NCI-H1417 treated with DMSO at 0.1 percent for 48 hours (cell line): ENCODE measurements at places on chromosomes 6 and 20.

DNA sequence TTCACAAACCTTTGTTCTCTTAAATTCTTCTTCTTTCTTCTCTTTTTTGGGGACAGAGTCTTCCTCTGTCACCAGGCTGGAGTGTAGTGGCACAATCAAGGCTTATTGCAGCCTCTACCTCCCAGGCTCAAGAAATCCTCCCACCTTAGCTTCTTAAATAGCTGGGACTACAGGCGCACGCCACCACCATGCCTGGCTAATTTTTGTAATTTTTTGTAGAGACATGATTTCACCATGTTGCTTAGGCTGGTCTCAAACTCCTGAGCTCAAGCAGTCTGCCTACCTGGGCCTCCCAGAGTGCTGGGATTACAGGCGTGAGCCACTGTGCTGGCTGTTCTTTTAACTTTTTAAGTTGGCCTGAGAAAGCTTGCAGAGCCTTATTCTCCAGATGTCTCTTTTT, 48.0 kb downstream of the NCOA3 start:
- no peak for DNase-seq

- no peak for DNase-seq
These were observed 369.2 kb downstream of the PAX1 start for GRCh38 chr20:22074635-22075034.

GRCh38 chr6:16292942-16293341, 54.6 kb downstream of the GMPR start:
- peak; percentile 2 for DNase-seq

DNA sequence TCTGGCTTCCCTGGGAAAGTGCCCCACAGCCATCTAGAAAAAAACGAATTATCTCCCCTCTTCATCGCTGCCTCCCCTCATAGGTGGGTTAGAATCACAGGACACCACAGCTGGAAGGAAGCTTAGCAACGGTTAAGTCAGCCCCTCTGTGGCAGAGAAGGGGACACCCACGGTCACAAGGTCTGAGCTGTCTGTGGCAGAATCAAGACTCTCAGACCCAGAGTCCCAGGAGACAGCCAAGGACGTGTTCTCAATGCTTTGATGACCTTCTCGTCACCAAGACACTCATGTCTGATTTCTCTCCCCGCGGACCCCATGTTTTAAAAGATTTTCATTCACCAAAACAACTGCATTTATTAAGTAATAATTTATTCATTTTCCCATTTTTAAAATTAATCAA, 221.5 kb downstream of the NRN1 start:
- no peak for DNase-seq

DNA sequence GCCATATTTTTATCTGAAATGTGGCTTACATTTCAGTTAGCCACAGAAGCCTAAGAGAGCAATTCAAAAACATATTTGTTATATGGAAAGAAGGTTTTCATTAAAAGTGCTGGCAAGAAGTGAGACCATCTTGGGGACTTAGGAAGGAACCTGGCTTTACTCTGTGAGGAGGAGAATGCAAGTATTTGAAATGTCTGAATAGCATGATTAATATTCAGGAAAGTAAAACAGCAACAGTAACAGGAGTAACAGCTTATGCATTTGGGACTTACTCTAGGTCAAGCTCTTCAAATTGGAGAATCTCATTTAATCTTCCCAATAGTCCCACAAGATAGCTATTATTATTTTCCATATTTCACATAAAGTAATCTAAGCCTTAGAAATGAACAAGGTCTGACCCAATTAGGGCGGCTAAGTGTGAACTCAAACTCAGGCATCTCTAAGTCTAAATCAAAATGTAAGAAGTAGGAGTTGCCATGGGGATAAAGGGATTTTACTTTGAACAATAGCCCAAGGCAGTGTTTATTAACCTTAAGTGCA, 816.5 kb downstream of the BCKDHB start:
- no peak for DNase-seq

DNA sequence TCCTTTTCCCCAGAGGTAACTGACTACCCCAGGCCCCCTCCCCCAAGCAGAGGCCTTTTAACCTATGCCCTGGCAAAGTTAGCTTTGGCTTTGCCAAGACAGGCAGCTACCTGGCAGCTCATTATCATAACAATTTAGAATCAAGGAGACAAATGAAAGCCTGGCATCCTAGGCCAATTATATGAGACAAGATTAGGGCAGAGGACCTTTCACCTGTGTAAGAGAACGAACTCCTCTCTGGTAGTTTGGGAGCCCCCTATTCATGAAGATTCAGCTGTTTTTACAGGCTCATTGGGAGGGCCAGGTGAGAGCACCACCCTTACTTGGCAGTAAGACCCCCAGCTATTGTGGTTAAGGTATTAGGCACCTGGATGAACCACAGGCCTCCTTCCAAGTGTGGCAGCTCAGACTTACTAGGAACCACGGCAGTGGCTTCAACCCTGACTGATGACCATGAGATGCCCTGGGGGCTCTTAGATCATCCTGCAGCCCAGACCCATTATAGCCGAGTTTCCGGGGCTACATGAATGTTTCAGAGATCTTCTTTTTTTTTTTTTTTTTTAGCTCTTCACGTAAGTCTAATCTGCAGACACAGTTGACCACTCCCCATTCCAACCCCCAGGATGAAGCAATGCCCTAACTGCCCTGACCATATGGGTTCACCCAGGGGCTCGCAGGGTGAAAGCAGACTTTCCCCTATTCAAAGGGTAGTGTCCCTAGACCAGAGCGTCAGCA, 56.2 kb downstream of the RAB44 start:
- no peak for DNase-seq

DNA sequence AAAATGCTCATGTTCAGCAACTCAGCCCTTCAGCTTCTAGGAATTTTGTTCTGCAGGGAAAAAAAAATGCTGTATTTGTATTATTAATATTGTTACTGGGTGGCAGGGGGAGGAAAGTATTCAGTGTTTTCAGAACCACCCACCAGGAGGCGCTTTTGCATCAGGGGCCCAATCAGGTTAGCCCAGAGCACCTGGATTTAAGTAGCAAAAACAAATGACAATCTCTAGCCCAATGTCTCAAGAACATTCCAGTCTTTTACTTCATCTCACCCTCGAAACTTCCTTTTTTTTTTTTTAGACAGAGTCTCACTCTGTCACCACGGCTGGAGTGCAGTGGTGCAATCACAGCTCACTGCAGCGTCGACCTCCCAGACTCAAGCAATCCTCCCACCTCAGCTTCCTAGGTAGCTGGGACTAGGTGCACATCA, 635 bp upstream of the C20orf203 start:
- DNase-seq, result no peak

GRCh38 chr6:139520321-139520768, 145.9 kb upstream of the CITED2 start:
- no peak for DNase-seq
